ENCODE measurements at places on chromosomes 12 and 14.
A peak's percentile ranks its signal among the peaks of the same experiment; 100 is the strongest.

DNA sequence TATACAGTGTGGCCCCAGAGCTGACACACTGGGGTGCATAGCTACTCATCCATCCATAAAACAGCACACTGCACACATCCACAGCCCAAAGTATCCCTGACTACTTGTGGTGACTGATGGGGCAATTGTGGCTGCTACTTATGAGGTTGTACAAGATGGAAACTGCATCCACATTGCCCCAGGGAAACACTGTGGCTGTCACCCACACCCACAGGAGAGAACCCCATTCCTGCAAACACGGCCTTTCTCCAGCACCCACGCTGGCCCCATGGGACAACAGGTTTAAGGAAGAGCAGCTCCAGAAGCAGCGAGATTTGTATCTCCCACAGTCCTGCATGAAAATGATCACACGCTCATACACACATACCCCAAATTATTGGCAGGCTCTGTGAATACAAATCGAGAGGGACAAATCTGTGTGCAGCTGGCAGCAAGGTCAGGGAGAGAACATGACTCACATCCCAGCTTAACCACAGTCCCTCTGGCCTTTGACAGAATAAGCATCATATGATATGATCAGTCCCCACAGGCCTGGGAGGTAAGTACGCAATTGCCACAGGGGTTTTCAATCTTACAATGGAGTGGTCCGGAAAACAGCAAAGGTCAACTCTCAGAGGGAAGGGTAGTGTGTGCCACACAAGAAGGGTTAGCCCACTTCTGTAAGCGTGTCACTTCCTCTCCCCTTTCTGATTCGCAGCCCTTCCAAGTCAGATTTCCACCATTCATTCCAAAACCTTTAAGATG lies 61.9 kb downstream of the ESR2 start:
- no peaks in the 10 kb centered on the region for H3K27me3 ChIP-seq
- no peak overlapping the region for H3K27ac ChIP-seq
- H3K4me3 ChIP-seq: no peak overlapping the region
- peaks cover 41% of the 10 kb centered on the region for H3K36me3 ChIP-seq
- H3K4me1 ChIP-seq: no peaks in the 10 kb centered on the region

DNA sequence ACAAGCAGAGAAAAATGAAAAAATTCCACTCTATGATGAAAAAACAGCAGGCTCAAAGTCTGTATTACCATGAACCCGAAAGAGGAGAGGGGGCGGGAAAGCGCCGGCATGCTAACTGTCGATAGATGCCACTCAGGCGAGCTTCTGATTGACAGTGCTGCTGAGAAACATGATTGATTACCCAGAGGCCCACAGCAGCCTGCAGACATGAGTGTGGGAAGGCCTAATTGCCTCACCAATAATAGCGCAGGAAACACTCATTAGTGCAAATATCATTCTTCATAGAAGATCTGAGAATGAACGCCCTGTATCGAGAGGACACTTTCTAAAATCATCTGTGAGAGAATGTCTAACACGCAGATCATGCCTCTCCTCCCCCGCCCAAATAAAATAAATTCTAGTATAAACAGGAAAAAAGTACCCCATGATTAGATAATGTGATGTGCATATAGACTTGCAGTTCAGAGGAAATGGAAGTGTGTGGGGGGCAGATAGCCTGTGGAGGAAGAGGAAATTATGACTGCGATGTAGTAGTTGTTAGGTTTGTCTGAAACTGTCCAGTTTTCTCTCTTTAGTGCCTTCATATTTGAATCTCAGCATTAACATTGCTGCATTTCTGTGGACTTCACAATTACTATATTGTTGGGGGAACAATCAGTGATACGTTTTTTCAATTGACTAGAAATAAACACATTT lies 15.6 kb downstream of the TPH2 start:
- no peak for DNase-seq
- H3K36me3 ChIP-seq: no peaks in the 10 kb centered on the region
- H3K27ac ChIP-seq: no peak overlapping the region
- peaks cover 10% of the 10 kb centered on the region for H3K27me3 ChIP-seq
- no peaks in the 10 kb centered on the region for H3K4me1 ChIP-seq
- H3K4me3 ChIP-seq: no peak overlapping the region

- H3K27ac ChIP-seq: no peak overlapping the region
- H3K36me3 ChIP-seq: no peaks in the 10 kb centered on the region
- no peak for DNase-seq
- H3K4me1 ChIP-seq: no peaks in the 10 kb centered on the region
- peaks cover 20% of the 10 kb centered on the region for H3K27me3 ChIP-seq
Observed at GRCh38 chr14:101481557-101481956, 79.7 kb upstream of the DIO3 start.

DNA sequence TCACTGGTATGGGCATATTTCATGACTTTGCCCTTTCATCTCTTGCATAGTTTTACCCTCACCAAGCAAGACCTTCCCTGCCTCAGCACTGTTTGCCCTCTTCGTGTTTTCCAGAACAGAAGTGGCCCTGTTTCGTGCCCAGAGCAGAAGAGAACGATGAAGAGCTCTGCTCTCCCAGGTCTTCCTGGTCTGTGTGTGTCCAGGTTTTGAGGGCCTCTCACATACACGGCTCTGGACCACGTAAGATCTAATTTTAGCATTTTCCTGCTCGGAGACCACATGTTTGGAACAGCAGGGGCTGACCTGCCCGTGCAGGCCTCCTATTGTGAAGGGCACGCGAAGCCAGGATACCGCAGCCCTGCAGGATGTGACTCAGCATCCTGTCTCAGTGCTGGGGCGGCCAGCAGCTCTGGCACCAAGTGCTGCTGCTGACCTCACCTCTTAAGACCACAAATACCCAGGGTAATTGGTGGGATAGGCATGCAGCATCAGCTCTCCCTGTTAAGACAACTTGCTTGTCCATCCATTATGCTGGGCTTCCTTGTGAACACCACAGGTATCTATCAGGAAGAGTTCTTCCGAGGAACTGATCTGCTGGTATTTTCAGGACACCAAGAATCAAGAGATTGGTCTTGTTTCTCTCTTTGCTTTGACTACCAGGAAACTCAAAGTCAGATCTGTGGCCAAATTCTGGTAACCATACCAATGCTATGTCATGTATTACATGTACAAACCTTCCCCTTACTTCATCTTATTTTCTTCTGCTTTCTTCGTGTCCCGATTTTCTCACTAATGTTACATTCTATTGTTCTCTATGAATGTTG lies 19.0 kb downstream of the SSH1 start:
- no peaks in the 10 kb centered on the region for H3K27me3 ChIP-seq
- H3K4me1 ChIP-seq: peaks cover 35% of the 10 kb centered on the region
- no peak overlapping the region for H3K4me3 ChIP-seq
- peak; percentile 53 for DNase-seq
- H3K27ac ChIP-seq: no peak overlapping the region
- peaks cover 16% of the 10 kb centered on the region for H3K36me3 ChIP-seq

GRCh38 chr14:97779140-97779539 lies 982.0 kb downstream of the VRK1 start:
- H3K27me3 ChIP-seq: no peaks in the 10 kb centered on the region
- H3K27ac ChIP-seq: no peak overlapping the region
- DNase-seq: no peak

DNA sequence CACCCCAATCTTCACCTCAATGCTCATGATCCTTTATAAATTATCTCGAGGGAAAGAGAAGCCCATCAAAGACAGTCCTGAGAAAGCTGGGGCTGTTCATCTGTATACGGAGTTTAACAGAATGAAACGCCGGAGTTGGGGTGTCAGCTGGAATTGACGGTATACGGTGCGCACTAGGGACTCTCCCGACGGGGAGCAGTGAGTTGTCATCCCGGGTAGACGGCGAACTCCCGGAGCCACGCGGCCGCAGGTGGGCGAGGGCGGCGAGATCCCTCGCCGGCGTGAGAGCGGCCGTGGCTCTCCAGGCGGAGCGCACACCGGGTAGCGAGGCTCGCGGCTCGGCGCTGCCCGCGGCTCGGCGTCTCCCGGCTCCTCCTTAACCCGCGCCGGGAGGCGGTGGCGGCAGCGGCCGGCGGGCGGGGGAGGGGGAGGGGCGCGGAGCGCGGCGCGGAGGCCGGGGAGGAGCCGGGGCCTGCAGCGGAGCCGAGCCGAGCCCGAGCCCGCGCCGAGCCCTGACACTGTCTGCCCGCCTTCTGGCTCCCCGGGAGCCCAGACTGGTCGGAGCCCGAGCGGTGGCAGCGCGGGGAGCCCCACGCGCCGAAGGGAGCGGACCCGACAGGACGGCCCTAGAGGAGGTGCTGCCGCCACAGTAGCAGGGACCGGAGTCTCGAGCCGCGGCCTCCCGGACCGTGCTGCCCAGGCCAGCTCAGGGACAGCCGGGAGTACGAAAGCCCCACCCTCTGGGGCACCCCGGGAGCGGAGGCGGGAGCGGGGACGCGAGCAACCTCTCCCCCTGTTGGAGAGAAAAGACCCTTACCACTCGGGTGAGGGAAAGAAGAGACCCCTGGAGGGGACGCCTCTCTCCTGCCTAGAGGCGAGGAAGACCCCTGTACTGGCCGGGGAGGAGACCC lies at the start of gene FOXJ2:
Gene FOXJ2 (plus strand): TSS at position 475 of the 911 bp plus-strand sequence. CDS start 7,117 bp downstream, outside the sequence.
- H3K27ac ChIP-seq: peak within 1 kb of the TSS; percentile 79
- DNase-seq: peak; percentile 84
- peaks cover 5% of the 10 kb centered on the region for H3K36me3 ChIP-seq
- peak within 1 kb of the TSS; percentile 99 for H3K4me3 ChIP-seq

DNA sequence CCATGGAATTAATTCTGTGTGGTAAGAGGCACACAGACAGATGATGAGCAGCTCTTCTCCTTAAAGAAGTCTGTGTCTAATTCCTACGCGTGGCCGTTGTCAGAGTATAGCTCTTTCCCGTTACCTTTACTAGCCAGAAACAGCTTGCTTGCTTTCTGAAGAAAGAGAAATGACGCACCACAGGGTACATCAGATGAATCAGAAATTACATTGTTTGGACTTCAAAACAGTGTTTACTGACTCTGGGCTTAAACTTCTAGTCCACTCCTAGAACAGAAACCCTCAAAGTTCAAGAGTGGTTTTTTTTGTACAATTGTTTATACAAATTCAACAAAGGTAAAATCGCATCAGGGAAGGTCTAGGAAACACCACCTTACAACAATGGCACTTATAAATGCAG lies 29.0 kb downstream of the RNF34 start:
- H3K27me3 ChIP-seq: no peaks in the 10 kb centered on the region
- H3K27ac ChIP-seq: no peak overlapping the region
- H3K4me3 ChIP-seq: no peak overlapping the region
- H3K36me3 ChIP-seq: peaks cover 82% of the 10 kb centered on the region
- no peaks in the 10 kb centered on the region for H3K4me1 ChIP-seq

- H3K27me3 ChIP-seq: no peaks in the 10 kb centered on the region
- no peaks in the 10 kb centered on the region for H3K4me1 ChIP-seq
- H3K36me3 ChIP-seq: no peaks in the 10 kb centered on the region
- H3K27ac ChIP-seq: no peak overlapping the region
Observed at GRCh38 chr14:94593376-94593748, 12.1 kb downstream of the SERPINA5 start.

DNA sequence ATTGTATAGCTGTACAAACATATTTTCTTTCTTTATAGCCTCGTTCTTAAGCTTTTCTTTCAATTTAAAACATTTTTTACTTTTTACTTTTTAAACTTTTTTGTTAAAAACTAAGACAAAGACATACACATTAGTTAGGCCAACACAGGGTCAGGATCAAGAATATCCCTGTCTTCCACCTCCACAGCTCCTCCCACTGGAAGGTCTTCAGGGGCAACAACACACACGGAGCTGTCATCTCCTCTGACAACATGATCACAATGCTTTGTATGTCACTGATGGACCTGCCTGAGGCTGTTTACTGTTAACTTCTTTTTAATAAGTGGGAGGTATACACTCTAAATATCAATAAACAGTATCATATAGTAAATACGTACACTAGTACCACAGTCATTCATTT lies 191.3 kb downstream of the SYT10 start:
- no peaks in the 10 kb centered on the region for H3K36me3 ChIP-seq
- no peak overlapping the region for H3K4me3 ChIP-seq
- no peak overlapping the region for H3K27ac ChIP-seq
- H3K27me3 ChIP-seq: no peaks in the 10 kb centered on the region
- H3K4me1 ChIP-seq: no peaks in the 10 kb centered on the region

- H3K4me1 ChIP-seq: peaks cover 23% of the 10 kb centered on the region
- no peaks in the 10 kb centered on the region for H3K27me3 ChIP-seq
- H3K27ac ChIP-seq: no peak overlapping the region
- no peak for DNase-seq
- no peaks in the 10 kb centered on the region for H3K36me3 ChIP-seq
Observed at GRCh38 chr12:1798641-1799020, 21.7 kb upstream of the LRTM2 start.

DNA sequence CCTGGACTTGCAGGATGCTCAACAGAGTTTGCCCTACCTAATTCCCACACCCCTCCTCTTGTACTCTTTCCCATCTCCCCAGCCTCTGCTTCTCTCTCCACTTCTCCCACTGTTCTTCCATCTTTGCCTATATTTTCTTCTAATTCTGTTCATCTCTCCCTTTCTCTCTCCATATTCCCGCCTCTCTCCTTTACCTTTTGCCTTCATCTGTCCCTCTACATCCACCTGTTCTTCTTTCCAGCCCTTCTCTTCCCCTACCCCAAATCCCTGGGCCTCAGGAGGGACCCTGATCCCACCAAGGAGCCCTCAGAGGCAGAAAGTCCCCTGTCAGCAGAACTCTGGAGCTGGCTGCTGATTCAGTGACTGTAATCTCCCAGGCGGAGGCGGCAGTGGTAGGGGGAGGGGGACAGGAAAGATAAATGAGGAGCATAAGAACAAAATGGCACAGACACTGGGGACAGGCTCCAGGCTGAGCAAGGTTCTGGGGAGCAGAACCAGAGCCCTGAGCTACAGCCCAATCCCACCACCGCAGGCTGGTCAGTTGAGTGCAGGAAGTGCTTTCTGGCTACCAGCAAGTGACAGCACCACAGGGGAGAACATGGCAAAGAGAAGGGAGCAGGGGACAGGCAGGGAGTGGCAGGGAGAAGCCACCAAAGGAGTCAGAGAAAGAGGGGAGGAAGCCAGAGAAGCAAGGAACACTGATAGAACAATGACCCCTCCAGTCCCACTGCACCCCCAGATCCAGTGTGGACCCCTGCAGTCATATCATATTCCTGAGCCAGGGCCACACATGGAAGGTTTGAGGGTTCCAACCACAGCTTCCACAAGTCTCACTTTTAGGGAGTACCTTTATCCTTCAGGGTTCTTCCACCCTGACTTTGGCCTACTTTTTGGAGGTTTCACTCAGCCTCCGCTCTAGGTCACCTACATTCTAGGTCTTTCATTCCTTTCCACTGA lies 27.0 kb downstream of the SMUG1 start:
- DNase-seq: no peak
- H3K4me1 ChIP-seq: no peaks in the 10 kb centered on the region
- no peak overlapping the region for H3K4me3 ChIP-seq

GRCh38 chr14:23929822-23930294 lies 23.7 kb upstream of the DHRS4 start:
- H3K36me3 ChIP-seq: no peaks in the 10 kb centered on the region
- no peaks in the 10 kb centered on the region for H3K27me3 ChIP-seq
- peak; percentile 85 for DNase-seq
- H3K27ac ChIP-seq: no peak overlapping the region
- H3K4me1 ChIP-seq: peaks cover 4% of the 10 kb centered on the region
